ENCODE measurements at places on chromosomes 12 and 14. TPM values are rescaled to one million over a fixed set of nuclear protein-coding genes. Genes with fewer than 3 reads are reported as not detected.

DNA sequence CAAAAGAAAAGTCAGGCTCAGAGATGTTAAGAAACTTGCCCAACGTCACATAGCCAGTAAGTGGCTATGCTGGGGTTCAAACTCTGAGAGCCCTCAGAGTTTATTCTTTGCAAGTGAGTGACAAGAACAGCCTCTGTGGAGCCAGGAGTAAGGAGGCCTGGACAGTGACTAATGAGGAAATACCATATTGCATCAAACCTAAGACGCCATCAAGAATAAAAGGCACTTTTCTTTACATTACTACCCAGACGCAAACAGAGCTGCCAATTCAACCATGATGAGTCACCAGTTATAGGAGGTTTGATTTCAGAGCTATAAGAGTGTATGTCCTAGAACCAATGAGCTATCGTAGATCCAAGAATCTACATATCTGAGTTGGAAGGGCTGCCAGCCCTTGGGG, 9.4 kb downstream of the TNFRSF1A start:
- DNase-seq: no peak

DNA sequence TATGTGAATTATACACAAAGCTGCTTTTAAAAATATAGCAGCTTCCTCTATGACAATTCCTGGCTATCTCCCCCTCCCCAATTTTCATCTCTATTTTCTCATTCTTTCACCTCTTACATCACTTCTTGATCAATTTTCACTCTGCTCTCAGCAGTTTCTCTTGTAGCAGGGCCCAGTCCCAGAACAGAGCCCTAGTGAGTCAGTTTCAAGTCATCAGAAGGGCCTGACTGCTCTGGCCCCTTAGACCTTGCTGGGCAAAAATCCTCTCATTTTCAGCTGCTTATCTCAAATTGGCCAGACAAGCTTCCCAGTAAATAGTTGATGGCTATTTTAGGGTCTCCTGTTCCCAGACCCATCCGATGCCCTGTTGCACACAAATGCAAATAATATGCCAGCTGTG, 101.4 kb downstream of the TTC7B start:
- no peak for DNase-seq

DNA sequence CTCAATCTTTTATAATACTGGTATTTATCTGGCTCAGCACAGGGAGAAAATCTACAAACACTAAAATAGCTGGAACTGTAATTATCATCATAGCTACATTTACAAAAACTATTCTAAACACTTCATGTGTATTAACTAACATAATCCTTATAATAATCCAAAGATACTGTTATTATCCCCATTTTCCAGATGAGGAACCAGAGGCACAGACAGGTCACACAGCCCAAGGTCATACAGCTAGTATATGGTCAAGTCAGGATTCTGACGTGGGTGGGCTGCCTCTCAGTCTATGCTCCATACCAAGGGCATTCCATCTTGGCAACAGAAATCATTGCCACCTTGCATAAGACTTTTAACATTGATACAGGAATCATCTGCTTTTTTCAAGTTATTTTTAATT, 11.4 kb downstream of the FERMT2 start:
- DNase-seq: no peak

DNA sequence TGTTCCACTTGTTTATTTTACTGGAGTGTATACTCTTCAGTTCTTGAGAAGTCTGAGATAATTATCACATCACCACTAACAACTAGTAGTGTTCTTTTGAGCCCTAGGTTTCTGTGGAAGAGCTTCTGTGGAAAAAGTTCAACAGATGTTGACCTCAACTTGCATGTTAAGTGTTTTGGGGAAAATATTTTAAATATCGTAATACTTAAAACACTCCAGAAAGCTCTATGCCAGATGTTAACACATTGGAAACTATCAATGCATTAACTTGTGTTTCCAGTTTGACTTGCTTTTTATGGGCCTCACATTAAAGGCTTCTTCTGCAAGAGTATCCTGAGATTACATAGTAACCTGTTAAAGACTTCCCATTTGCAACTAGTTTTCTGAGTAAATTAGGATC, 173.1 kb downstream of the DUSP6 start:
- DNase-seq: no peak

DNA sequence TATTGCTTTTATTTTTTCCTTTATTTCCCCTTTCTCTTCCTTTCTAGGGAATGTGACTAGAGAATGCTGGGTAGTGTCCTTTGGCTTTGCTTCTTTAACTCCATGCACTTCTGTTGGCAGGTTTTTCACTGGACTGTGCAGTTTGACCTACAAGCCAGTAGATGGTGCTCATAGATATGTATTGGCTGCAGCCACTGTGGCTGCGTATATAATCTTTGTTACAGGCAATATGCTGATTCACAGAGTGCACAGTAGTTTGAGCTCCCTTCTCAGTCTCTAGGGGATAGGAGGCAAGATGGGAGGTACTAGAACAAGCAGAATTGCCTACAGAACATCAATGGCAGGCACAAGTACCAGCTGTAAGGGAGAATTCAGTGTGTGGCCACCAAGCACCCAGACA, 503.5 kb downstream of the LRFN5 start:
- DNase-seq: no peak

DNA sequence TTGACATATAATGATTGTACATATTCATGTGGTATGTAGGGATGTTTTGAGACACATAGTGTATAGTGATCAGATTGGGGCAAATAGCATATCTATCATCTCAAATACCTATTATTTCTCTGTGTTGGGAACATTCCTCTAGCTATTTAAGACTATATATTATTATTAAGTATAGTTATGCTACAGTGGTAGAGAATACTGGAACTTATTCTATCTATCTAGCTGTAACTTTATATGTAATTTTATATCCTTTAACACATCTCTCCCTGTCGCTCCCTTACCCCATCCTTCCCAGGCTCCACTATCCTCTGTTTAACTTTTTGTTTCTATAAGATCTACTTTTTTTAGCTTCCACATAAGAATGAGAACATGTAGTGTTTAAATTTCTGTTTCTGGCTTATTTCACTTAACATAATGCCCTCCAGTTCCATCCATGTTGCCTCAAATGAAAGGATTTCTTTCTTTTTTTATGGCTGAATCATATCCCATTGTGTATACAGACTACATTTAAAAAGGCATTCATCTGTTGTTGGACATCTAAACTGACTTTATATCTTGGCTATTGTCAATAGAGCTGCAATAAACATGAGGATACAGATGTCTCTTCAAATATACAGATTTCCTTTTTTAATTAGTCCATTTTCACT, 102.1 kb upstream of the GZMB start:
- DNase-seq: no peak

DNA sequence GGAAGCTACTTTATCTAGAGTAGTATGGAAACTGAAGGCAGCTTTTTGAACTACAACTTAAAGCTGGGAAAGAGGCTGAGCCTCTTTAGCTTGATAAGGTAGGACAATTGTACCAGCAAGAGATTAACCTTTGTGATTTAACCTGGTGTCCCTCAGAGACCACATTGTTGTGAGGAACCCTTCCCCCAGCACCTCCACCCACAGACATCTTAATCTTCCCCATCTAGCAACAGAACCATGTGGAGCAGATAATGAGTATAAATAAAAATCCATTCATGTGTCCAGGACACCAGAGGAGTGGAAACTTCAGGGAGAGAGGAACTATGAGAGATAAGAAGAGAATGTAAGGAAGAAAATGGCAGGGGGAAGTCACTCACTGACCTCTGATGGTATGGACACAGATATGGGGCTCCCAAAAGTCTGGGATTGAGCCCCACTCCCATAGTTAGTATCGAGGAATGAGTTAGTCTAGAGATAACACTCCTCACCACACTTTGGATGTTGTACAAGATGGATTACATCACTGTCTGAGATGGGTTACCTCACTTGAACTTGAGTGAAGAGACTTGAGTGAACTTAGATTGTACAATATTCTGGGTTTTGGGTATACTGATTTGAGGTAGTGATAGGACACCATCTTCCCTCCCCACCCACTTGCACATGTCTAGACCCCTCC, 33.9 kb upstream of the SLC38A2 start:
- DNase-seq: no peak

- no peak for DNase-seq
Observed at GRCh38 chr12:87866578-87867292, 162.5 kb downstream of the C12orf50 start.

DNA sequence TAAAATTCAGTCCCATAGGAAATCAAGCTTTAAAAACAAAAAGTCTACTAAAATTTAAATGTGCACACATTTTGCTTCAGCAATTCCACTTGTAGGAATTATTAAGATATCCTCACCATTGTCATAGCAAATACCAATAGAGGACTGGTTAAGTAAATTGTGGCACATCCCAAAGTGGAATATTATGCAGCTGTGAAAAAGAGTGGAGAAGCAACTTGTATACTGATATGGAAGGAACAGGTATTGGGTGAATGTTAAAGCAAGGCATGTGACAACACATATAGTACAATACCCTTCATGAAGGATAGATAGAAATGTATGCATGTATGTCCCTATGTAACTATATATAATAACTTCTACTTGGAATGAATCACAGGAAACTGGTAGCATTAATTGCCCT, 11.9 kb downstream of the KRT8 start:
- no peak for DNase-seq

DNA sequence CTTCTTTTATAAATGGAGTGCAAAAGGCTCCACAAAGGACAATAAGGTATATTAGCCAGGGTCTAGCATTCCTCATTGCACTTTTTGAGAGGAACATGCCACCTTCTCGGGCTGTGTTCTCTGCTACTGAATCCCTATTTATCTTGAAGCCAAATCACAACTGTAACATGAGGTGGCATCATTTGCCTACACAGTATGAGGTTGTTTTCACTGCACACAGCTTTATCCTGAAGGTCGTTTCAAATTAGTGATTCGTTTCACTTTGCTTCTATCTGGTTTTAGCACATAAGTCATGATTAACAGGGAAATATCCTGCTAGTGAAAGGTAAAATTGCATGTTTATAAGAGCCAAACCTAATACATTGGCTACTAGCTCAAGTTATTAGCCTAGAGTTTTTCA, 153.8 kb downstream of the SLC35F4 start:
- DNase-seq: no peak

- DNase-seq: no peak
Observed at GRCh38 chr12:95700316-95700785, 90.2 kb downstream of the NTN4 start.

- no peak for DNase-seq
Observed at GRCh38 chr12:109308534-109309380, at the start of gene FOXN4. TSS of gene FOXN4 (minus strand) at chr12:109309284. CDS start at chr12:109308321, 963 bp downstream.

The USP44 gene
- total RNA-seq: 197 TPM

The BICDL1 gene
- total RNA-seq: 26.9 TPM

The PPM1H gene
- 36.1 TPM for total RNA-seq

The KLHL33 gene
- total RNA-seq: not detected

The PTGER2 gene
- total RNA-seq: 1.2 TPM

The HPD gene
- 0.56 TPM for total RNA-seq

Data from H1 (cell line).